ENCODE measurements at places on chromosomes 1 and 21.

- H3K4me3 ChIP-seq = no peak overlapping the region
- no peaks in the 10 kb centered on the region for H3K27me3 ChIP-seq
- H3K36me3 ChIP-seq = no peaks in the 10 kb centered on the region
- no peaks in the 10 kb centered on the region for H3K4me1 ChIP-seq
These were observed 283.6 kb downstream of the NPHP4 start for GRCh38 chr1:5708346-5709245.

GRCh38 chr1:22889213-22889827 is 83.3 kb downstream of the LACTBL1 start:
- no peak for DNase-seq
- H3K4me3 ChIP-seq = no peak overlapping the region
- peaks cover 13% of the 10 kb centered on the region for H3K4me1 ChIP-seq
- H3K27ac ChIP-seq = no peak overlapping the region

- H3K27ac ChIP-seq = no peak overlapping the region
- no peaks in the 10 kb centered on the region for H3K27me3 ChIP-seq
- no peak for DNase-seq
- peaks cover 20% of the 10 kb centered on the region for H3K36me3 ChIP-seq
- no peak overlapping the region for H3K4me3 ChIP-seq
These were observed 32.1 kb upstream of the HIVEP3 start for GRCh38 chr1:41950820-41951219.

DNA sequence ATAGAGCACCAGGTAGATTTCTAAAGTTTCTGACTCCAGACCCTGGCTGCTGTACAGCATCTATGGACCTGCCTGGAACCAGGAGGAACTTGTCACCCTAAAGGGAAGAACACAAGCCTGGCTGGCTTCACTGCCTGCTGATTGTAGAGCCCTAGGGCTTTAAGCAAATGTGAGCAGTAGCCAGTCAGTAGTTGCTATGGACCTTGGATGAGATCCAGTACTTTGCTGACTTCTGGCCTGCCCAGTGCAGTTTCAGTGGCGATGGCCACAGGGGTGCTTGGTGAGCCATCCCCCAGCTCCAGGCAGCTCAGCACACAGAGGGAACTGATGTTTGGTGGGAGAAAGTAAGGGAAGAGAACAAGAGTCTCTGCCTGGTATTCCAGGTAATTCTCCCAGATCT is 68.4 kb downstream of the ATP6V1G3 start:
- no peak overlapping the region for H3K27ac ChIP-seq
- no peaks in the 10 kb centered on the region for H3K4me1 ChIP-seq
- peaks cover 1% of the 10 kb centered on the region for H3K27me3 ChIP-seq

- no peaks in the 10 kb centered on the region for H3K27me3 ChIP-seq
- peak; percentile 52 for DNase-seq
- H3K36me3 ChIP-seq = peaks cover 71% of the 10 kb centered on the region
- peak overlapping the region; percentile 85 for H3K4me3 ChIP-seq
- H3K27ac ChIP-seq = peak overlapping the region; percentile 92
These were observed 3.8 kb downstream of the GFI1 start for GRCh38 chr1:92482665-92483609.

DNA sequence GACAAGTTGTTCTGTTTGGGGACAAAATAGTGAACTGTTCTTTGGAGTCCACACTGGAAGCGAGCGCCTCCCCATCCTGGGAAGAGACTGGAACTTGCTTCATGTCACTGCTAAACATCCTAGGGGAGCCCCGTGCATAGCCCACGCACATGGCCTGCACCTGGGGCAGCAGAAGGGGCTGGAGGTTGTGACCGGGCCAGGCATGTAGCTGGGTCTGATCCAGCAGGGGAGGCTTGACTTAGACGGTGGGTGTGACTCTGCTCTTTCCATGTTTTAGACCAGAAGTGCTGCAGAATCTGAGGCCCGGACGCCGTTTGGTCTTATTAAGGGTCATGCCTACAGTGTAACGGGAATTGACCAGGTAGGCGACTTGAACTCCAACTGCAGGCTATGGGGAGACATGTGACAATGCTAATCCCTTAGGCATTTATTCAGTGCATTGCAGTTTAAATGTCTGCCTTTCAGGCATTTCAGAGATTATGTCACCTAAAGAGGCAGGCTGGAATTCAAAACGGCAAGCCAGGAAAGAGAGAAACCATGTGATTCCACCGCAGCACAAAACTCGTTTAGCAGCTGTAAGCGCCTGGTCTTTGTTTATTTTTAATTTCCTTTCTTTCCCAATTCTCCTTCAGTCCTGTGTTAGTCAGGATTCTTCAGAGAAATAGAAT is 21.8 kb downstream of the CAPN9 start:
- H3K27me3 ChIP-seq = peaks cover 4% of the 10 kb centered on the region
- no peak for DNase-seq
- H3K4me3 ChIP-seq = no peak overlapping the region
- no peak overlapping the region for H3K27ac ChIP-seq
- no peaks in the 10 kb centered on the region for H3K4me1 ChIP-seq
- H3K36me3 ChIP-seq = no peaks in the 10 kb centered on the region

DNA sequence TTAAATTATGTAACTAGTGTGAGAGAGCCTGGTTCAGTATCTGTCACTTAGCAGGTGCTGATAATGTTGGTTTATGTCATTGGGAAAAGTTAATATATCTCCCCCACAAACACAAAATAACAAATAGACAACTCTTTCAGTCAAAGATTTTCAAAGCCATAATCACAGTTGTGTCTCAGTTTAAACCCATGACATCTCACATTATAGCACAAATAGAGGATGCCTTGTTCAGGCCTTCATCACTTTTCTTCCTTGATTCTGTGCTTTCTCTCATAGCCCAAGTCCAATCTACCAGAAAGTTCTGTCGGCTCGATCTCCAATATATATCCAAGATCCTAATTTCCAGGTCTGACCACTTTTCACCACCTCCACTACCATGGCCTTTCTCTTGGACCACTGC is 6.2 kb upstream of the EPS15 start:
- H3K4me3 ChIP-seq = no peak overlapping the region
- H3K27me3 ChIP-seq = no peaks in the 10 kb centered on the region

DNA sequence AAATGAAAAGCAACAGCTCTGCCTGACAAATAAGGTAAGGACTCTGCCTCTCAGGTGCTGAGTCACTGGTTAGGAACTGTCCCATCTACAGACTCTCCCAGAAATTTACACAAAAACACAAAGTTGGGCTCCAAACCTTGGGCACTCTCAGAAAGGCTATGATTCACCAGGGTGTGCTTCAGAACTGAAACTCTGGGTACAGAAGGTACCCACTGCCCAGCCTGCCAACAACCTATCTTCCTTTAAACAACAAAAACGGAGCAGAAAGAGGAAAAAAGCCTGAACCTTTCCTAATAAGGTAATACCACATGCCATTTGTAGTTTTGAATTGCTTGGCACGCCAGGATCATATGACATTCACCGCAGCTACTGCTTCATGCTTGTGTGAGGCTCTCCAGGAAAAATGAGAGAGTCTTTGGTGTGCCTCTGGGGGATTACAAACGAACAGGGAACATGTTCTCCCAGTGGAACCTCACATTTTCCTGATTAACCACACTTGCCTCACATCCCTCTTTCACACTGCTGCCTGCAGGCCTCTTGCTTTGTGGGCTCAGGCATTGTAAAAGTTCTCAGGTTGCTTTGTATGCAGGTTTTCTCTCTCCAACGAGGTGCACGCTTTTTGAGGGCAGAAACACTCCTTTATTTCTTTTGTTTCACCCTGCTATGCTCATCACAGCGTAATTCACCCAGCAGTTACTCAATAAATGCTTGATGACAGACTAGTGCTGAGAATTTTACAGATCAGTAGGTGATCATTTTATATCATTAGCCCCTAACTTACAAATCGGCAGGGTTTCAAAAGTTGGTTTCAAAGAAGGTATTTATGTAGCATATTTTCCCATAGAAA is 65.1 kb downstream of the GADD45A start:
- DNase-seq = no peak
- no peak overlapping the region for H3K27ac ChIP-seq
- H3K36me3 ChIP-seq = no peaks in the 10 kb centered on the region
- no peak overlapping the region for H3K4me3 ChIP-seq
- peaks cover 12% of the 10 kb centered on the region for H3K27me3 ChIP-seq

DNA sequence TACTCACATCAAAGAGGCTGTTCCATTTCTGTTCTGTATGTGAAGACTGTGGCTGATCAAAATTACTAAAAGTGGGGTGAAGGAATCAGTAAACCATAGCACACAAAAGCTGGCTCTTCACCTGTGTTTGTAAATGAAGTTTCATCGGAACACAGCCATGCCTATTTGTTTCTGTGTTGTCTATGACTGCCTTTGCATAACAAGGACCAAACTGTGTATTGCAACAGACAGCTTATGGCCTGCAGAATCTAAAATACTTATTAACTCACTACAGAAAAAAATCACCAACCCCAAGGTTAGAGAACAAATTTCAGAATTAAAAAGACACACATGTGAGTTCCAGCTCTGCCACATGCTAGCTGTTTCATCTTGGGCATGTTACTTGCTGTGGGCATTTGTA is 163.9 kb downstream of the LYPLAL1 start:
- no peak overlapping the region for H3K4me3 ChIP-seq
- H3K36me3 ChIP-seq = no peaks in the 10 kb centered on the region
- no peak overlapping the region for H3K27ac ChIP-seq
- H3K4me1 ChIP-seq = no peaks in the 10 kb centered on the region

GRCh38 chr1:229076195-229076594 is 194.7 kb upstream of the RAB4A start:
- no peaks in the 10 kb centered on the region for H3K27me3 ChIP-seq
- no peak for DNase-seq
- peaks cover 18% of the 10 kb centered on the region for H3K4me1 ChIP-seq
- no peak overlapping the region for H3K4me3 ChIP-seq

- no peaks in the 10 kb centered on the region for H3K27me3 ChIP-seq
- no peak for DNase-seq
- H3K27ac ChIP-seq = no peak overlapping the region
- peaks cover 37% of the 10 kb centered on the region for H3K4me1 ChIP-seq
- H3K4me3 ChIP-seq = no peak overlapping the region
These were observed 44.0 kb upstream of the NTPCR start for GRCh38 chr1:232906441-232906840.

DNA sequence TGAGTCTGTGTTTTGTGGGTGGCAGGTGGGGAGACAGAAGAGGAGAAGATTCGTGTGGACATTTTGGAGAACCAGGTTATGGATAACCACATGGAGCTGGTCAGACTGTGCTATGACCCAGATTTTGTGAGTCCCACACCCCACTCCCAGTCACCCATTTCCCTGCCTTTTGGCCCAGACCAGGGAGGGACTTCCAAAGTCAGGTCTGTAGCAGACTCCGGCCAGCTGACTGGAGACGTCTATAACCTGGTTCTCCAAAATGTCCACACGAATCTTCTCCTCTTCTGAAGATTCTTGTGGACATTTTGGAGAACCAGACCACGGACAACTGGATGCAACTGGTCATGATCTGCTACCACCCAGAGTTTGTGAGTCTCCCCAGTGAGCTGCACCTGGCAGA is 1.6 kb downstream of the GSTM5 start:
- H3K27me3 ChIP-seq = peaks cover 12% of the 10 kb centered on the region
- no peak for DNase-seq
- H3K36me3 ChIP-seq = no peaks in the 10 kb centered on the region
- H3K4me3 ChIP-seq = no peak overlapping the region

DNA sequence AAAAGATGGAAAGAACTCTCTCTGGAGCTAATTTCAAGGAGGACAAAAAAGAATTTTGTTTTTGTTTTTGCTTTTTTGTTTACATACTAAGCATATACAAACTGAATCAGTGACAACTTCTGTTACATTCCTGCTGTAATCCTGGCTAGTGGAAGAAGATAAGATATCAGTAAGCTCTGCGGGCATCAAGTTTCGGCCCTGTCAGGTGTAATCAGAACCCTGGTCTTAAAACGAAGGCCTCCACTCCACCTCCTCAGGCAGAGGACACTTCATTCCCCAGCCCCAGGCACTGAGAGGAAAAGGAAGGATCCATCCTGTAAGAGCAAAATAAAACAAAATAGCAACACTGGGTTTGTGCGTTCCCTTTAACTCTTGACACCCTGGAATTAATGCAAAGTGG is 88.9 kb upstream of the ARHGAP29 start:
- no peak for DNase-seq
- peaks cover 36% of the 10 kb centered on the region for H3K27me3 ChIP-seq
- H3K27ac ChIP-seq = no peak overlapping the region
- no peaks in the 10 kb centered on the region for H3K4me1 ChIP-seq

DNA sequence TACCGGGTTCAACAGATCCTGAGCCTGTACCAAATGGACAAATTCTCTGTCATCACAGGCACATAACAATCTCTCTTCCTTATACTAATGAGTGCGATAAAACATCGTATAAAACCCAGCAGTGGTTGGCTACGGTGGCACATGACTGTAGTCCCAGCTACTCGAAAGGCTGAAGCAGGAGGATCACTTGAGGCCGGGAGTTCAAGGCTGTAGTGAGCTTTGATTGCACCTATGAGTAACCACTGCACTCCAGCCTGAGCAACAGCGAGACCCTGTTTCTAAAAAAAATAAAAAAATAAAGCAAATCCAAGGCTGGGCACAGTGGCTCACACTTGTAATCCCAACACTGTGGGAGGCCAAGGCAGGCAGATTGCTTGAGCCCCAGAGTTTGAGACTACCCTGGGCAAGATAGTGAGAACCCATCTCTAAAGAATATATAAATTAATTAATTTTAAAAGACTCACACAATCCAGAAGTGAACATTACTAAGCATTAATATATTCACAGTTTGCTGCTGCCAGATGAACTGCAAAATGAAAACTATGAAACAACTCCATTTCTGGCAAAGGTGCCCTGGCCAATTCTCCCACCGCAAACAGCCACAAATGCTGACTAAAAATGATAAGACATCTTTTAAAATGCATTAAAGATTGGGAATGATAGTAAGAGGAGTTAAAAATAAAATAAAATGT is 13.1 kb downstream of the ZBTB17 start:
- peaks cover 59% of the 10 kb centered on the region for H3K4me1 ChIP-seq
- peaks cover 27% of the 10 kb centered on the region for H3K36me3 ChIP-seq
- no peak overlapping the region for H3K4me3 ChIP-seq
- no peaks in the 10 kb centered on the region for H3K27me3 ChIP-seq
- no peak overlapping the region for H3K27ac ChIP-seq

DNA sequence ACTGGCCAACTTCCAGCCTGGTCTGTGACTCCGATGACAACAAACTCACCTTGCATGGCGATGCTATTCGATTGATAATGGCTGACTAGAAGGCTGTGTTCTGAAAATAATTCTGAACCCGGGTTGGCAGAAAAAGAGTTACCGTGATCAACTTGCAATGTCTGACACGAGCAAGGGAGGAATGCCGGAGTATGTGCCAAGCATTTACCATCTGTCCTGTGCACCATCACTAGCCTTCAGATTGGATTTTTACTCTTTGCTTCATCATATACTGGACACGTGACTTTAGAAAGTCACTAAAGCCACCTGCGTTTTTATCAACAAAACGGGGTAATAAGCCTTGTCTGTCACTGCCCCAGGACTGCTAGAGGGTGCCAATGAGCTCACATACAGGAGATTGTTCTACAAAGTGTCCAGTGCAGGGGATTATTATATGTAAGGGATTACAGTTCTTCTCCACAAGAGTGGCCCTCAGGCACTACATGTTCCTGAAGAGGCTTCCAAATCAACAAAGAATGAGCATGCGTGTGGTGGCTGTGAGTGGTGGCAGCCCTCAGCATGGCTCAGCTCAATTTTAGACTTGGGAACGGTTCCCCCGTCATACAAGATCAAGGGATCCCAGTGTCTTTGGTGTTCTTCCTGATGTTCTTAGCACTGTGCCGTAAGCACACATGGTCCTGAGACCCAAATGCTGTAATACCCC is 35.8 kb downstream of the SSBP3 start:
- no peak overlapping the region for H3K4me3 ChIP-seq
- H3K4me1 ChIP-seq = peaks cover 18% of the 10 kb centered on the region
- no peak for DNase-seq
- no peaks in the 10 kb centered on the region for H3K27me3 ChIP-seq
- H3K27ac ChIP-seq = no peak overlapping the region

GRCh38 chr1:7469255-7469938 is 301.7 kb upstream of the VAMP3 start:
- H3K36me3 ChIP-seq = no peaks in the 10 kb centered on the region
- H3K27me3 ChIP-seq = no peaks in the 10 kb centered on the region
- no peak overlapping the region for H3K4me3 ChIP-seq
- no peak overlapping the region for H3K27ac ChIP-seq
- H3K4me1 ChIP-seq = no peaks in the 10 kb centered on the region
- DNase-seq = no peak

All from activated CD4-positive, alpha-beta memory T cell treated with anti-CD3 and anti-CD28 coated beads, Interleukin-2, amount 10 ng/mL, durations not matched to agents 7 days and 5 days (primary cell).